ENCODE measurements at places on chromosomes 3 and 15. TPM values are rescaled to one million over a fixed set of nuclear protein-coding genes. Genes with fewer than 3 reads are reported as not detected.

UCN2 gene
- not detected for total RNA-seq

DNA sequence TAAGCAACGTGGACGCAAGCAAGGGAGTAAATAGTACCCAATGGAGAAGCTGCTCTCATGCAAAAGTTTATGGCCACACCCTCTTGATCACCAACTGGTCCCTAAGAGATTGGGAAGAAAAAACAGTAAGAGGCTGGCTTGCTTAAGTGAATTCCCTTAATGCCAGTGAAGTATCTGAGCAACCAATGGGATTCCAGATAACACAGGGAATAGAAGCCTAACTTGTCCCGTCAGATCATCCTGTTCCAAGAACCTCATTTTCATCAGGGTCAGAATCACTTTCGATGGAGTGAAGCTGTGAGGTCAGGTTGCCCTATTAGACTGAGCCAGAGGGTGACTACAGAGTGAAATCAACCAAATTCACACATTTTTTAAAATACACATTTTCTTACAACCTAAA is 104.3 kb downstream of the CD47 start:
- no peak for DNase-seq

DNA sequence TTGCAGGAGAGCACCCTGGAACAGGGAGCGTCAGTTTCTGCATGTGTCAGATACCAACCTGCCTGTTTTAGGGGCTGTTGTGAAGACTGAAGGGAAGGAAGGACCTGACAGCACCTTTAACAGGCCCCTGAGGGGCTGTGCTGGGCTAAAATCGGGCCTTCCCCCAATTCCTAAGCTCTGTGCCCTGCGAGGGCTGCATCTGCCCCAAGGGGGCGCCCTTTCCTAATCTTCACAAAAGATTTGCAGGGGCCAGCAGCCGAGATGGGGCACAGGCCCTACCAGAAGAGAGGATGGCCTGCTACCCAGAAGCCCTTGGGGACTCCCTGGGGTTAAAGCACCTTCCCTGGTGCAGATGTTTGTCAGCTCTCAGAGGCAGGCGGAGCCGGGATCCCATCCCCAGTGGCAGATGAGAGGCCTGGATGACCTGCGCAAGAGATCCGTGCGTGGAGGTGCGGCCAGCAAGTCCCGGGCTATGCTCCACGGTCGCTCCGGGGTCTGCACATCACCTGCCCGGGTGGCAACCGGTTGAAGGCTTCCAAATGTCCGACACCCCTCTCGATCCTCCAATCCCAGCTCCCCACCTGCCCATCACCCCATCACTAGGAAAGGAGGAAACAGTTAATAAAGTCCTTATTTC is 53.6 kb downstream of the RHCG start:
- DNase-seq: peak; percentile 64

DNA sequence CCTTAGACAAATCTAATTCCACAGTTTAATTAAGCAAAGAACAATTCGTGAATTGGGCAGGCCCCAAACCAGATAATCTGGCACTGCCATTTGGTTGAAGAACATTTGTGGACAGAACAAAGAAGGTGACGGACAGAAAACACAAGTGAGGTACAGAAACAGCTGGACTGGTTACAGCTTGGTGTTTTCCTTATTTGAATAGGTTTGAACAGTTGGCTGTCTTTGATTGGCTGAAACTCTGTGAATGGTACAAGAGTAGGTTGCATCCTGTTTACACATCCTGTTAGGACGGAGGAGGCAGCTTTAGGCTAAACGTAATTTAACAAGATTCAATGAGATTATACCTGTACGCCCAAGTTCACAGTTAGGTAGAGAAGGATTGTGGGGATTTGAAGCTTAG is 114.4 kb downstream of the LPP start:
- DNase-seq: no peak

CCDC54 gene
- total RNA-seq: not detected

- peak; percentile 50 for DNase-seq
Measured at GRCh38 chr3:46905661-46906451, 28.3 kb downstream of the PTH1R start.

ITGA11 gene
- total RNA-seq: 7.1 TPM

DNA sequence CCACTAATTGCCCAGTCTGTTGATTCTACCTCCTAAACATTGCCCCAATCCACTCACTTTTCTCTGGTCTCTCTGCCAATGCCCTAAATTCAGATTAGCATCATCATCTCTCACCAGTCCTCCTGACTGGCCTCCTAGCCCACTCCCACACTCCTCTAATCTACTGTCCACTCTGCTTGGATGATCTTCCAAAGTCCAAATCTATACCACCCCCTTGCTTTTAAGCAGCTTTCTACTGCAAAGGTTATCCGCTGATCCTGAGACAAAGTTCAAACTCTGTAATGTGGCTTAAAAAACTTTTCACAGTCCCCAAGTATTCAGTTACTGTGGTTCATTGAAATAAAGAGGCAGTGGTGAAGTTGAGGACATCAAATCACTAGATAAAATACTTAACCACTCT is 37.6 kb downstream of the SNX4 start:
- DNase-seq: no peak

DNA sequence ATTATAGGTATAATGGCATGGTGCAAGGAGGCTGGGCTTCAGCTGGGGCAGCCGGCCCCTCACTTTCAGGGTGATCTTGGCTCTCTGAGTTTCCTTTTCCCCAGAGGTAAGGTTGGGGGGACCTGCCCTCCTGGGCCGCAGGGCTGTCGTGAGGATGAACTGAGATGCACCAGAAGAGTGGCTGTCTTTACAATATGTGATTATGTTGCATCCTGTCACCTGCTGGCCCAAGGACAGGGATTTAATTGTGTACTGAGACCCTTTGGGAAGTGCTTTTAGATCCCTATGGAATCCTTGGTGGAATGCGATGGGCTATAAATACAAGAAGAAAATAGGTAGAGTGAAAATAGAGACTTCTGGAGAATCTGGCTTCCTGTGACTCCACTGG is 22.1 kb downstream of the ANAPC13 start:
- no peak for DNase-seq

GRCh38 chr15:71768184-71768583 is 42.2 kb upstream of the NR2E3 start:
- DNase-seq: no peak

SLC28A2 gene
- 0.35 TPM for total RNA-seq

DNA sequence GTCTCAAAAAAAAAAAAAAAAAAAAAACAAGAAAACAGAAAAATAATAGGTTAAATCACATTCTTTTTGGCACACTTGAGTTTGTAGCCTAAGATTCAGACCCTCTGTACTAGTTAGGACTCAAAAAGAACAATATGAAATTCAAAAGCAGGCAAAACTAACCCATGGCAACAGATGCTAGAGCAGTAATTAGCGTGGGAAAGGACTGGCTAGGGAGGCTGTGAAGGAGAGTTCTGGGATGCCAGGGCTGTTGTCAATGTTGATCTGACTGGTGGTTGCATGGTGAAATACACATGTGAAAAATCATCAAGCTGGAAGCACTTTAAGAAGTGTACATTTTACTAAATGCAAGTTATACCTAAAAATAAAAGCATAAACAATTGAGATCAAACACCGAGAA is 35.6 kb downstream of the KLHL6 start:
- no peak for DNase-seq

LINS1 gene
- 18.6 TPM for total RNA-seq

DNA sequence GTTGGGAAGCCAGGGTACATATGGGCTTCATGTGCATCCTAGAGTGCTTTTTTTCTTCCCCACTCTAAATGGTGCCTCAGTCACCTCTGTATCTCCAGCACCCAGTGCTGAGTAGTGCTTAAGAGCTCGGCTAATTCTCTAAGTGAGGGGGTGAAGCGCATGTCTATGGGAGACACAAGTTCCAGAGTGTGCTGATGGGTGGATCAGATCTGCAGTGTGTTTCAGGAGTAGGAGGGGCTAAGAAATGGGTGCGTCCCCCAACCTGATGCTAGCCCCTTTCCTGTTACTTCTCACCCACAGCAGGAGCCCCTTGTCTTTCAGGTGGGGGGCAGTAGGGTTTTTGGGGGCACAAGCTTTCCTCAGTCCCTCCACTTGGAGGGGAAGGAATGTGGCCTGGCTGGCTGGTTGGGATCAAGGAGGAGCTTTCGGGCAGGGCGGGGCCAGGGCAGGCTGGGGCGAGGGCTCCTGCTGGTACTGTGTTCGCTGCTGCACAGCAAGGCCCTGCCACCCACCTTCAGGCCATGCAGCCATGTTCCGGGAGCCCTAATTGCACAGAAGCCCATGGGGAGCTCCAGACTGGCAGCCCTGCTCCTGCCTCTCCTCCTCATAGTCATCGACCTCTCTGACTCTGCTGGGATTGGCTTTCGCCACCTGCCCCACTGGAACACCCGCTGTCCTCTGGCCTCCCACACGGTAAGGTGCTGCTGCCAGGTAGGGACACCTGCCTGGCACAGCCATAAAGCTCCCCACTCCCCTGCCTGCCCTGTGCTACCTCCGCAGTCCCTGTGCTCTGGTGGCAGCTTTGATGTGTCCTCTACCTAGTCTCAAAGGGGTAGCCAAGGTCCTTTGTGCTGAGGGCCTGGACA is at the start of gene IL17RE:
Gene IL17RE, plus strand, starts transcription at position 477 of the 866 bp plus-strand sequence. Its CDS starts 85 bp downstream, at position 562.
- peak; percentile 86 for DNase-seq

- DNase-seq: no peak
Measured at GRCh38 chr3:57910990-57911389, 97.2 kb upstream of the FLNB start.
